Bone marrow (tissue), 2 donors: ENCODE measurements at places on chromosomes 4 and X.

GRCh38 chrX:7147413-7147977, at the start of gene STS:
Gene STS (plus strand): TSS chrX:7147712. CDS start chrX:7253200, 105,488 bp downstream.
- DNase-seq = peak; percentile 12

DNA sequence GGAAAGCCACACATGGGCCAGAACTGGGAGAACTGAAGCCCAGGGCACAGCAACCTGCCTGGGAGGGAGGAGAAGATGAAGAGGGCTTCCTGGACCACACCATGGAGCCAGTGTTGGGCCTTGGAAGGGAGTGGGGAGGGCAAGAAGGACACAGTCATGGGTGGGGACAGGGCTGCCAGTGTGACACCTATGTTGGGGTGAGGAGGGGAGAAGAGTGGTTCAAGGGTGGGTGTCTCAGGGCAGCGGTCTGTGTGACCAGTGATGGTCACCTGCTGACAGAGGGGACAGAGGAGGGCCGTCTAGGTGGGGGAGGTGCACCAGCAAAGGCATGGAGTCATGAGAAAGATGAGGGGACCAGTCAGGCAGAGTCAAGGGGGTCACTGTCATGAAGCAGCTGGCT, 13.8 kb downstream of the MAGED2 start:
- DNase-seq = no peak

DNA sequence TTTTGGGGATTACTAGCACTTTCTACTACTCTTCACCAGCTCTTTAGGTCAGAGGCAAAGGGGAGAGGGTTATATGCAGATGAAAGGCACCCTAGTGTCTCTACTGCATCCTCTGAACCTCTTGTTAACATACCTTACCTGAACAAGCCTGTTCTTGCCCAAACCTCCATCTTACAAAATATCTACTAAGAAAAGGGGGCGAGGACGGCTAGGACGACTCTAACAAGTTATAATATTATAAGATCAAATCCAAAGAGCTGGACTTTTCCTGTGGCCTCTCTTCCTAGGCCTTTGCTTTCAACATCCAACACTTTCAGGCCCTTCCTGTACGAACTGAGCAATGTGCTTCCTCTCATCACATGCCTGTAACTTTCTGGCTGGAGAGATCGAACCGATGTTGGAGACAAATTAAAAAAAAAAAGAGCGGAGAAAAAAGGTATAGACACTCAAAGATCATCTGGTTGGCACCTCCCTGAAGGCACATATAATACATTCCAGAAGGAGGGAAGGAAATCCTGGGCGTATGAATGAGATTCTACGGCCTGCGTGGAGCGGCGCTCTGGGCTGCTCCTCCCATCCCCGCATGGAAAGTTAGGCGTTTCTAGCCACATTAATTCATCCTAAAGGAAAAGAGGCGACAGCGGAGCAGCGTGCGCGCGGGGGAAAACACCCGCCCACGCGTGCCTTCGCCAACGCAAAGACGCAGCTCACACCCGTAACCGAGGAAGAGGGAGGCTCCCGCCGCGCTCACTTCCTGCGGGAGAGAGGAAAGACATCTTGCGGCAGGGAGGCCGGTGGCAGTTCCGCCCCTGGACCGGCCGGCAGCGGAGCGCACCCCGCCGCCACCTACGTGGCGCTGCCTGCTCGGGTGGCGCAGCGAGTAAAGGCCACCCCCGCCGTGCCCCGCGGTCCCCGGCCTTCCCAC, 808 bp downstream of the PRDM5 start:
- no peak for DNase-seq

DNA sequence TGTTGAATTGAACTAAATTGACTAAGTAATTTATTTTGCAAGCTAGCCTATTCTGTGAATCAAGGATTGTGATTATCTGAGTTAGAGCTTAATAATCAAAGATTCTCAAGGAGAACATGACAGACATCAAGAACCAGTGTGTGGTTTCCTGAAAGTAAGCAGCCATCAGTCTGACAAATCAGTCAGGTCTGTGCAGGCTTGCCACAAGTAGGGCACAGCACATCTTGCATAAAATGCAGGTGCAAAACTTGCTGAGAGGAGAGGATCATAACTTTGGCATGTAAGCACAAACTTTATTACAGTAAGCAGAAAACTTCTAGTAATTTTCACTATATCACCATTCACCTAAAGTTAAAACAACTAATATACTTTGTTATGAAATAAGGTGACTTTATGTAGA, 22.5 kb downstream of the FAM241A start:
- no peak for DNase-seq

DNA sequence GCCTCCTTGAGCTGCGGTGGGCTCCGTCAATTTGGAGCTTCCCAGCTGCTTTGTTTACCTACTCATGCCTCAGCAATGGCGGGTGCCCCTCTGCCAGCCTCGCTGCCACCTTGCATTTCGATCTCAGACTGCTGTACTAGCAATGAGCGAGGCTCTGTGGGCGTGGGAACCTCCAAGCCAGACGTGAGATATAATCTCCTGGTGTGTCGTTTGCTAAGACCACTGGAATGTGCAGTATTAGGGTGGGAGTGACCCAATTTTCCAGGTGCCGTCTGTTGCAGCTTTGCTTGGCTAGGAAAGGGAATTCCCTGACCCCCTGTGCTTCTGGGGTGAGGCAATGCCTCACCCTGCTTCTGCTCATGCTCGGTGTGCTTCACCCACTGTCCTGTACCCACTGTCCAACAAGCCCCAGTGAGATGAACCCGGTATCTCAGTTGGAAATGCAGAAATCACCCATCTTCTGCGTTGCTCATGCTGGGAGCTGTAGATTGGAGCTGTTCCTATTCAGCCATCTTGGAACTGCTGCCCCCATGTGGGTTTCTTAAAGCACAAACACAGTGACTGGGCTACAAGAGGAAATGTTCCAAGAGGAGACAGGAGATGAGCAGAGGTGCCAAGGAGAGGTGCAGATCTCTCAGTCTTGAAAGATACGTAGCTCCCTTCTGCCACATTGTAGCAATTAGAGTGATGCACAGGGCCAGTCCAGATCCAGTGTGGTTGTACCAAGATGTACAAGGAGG, 193.0 kb upstream of the IGFBP7 start:
- DNase-seq = no peak

GRCh38 chr4:24334906-24335305, 249.4 kb downstream of the DHX15 start:
- DNase-seq = no peak

DNA sequence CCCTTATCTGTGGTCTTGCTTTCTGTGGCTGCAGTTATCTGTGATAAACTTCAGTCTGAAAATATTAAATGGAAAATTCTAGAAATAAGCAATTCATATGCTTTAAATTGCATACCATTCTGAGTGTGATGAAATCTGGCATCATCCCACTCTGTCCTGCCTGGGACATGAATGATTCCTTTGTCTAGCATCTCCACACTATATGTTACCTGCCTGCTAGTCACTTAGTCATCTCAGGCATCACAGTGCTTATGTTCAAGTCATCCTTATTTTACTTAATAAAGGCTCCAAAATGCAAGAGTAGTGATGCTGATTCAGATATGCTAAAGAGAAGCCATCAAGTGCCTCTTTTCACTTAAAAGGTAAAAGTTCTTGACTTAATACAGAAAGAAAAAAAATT, 14.3 kb upstream of the RAB9B start:
- DNase-seq = no peak

DNA sequence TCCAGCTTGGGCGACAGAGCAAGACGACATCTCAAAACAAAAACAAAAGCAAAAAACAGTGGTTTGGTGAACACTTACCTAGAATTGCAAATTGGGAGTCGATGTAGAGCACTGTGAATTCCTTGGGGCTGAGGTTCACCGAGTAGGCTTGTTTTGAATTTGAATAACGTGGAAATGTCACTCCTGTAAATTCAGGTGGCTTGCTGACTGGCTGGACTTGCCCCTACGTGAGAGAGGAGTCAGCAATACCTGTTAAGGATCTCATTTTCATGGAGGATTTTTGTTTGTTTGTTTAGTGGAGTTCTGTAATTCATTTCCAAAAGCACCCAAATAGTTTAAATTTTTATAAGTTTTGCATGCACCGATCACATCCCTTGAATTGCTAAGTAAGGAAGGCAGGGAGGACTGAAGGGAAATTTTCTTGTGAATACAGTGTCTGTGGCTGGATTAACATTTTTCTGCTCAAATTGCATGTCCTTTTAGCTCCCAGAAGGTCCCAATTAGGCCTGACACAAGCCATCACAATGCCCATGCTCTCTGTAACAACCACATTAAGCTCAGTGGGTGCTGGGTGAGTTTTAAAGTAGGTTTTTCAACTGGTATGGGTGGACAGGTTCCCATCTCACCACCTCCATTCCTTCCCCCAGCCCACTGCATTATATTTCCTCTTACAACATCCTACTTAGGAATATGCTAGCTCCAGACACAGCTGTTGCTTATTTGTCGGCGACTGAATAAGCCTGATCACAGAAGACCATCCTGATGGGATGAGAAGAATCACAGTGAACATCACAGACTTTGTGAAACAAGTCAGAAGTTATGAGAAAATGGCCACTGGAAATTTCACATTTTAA, 58.5 kb upstream of the TTC29 start:
- DNase-seq = no peak

GRCh38 chrX:145190801-145191389, 56.4 kb upstream of the SPANXN1 start:
- no peak for DNase-seq

DNA sequence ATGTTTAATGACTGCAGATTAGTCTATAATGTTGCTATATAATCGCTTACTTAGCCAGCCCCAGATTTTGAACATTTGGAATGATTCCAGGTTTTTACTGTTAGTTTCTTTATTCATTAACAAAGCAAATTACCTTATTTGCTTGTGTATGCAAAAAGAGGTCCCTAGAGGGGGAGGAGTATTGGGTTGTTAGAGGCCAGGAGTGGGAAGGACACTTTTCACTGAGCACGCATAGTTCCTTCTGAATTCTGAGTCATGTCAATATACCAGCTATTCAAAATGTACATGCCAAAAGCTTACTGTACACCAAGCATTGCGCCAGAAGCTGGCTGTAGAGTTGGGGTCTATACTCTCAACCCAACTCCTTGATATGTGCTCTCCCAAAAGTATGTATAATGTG, 5.1 kb upstream of the DGAT2L6 start:
- no peak for DNase-seq

- peak; percentile 60 for DNase-seq
Measured at GRCh38 chr4:142405021-142405694, 440.9 kb downstream of the INPP4B start.

DNA sequence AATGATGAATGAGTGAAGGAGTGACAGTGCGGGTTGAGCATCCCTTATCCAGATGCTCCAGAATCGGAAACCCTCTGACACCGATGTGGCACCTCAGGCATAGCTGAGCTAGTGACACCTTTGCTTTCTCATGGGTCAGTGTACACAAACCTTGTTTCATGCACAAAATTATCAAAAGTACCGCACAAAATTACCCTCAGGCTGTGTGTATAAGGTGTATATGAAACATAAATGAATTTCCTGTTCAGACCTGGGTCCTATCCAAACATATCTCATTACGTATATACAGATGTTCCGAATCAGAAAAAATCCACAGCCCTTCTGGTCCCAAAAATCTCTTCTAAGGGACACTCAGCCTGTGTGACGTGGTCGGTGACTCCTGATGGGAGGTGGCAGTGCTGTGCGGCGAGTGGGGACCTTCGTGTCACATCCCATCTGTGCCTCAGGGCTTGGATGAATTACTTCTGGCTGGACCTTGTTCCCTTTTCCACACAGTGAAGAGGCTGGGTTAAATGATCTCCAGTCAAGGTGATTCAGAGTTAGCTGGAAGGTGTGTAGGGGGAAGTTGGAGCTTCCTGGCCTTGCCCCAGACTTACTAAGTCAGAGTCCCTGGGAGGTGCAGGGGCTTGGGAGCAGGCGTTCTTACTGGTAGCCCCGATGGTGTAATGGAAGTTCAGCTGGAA, 18.8 kb downstream of the RGS12 start:
- DNase-seq = no peak

DNA sequence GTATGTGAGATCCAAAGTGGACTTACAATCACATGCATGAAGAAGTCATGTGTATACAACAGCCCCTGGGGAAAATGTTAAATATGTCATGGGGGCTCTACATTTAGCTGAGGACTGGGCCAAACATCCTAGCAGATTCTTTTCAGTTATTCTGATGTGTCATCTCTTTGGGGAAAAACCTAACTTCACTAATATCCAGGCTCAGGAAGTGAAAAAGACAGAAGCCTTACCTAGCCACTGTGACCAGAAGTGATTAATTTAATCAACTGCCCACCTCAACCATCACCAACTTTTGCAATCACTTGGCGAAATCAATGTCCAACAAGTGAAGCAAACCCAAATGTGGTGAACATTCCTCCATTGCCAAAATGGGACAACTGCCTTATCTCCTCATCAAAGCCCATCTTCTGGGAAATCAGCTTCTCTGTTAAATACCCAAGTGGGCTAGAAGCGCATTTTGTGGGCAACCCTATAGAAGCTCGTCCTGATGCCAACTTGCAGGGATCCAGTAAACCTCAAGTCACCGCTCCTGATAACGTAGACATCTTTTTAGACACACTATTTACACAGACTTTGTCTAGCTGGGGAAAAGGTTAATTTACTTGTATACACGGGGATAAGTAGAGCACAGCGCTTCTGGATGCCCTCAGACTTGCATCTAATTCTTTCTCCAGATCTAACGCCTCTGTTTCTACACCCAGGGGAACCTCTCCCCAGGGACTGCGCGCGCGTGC, 1.4 kb upstream of the HHIP start:
- DNase-seq = no peak

DNA sequence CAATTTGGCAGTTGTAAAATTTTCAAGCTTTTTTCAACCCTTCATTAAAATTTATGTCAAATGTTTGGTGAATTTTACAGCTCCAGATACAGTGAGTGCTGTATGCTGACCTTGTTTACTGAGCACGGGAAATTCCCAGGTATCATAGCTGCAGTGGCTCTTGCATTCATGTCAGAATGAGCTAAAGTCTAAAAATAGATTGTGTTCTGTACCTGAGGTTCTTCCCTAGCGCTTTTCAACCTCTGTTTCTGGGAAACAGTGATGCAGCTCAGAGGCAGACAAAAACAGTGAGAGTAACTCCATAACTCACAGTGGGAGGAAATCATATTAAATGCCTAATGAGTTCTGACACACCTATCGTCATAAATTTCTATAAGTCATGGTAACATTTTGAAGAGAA, 393.8 kb upstream of the GNPDA2 start:
- no peak for DNase-seq

DNA sequence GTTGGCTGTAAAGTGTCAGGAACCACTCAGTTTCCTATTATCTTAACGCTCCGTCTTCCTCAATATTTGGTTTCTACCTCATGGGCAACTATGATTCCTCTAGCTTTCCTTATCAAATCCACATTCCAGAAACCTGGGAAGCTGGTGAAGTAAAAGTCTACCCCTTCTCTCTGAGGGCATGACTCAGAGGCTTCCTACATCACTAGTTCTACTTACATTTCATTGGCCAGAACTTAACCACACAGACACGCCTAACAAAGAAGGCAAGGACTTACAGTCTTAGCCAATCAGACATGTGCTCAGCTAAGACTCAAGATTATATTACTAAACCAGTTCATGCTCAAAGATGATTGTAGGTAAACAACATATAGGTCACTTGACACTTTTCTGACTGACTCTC, 30.4 kb downstream of the COX7B2 start:
- DNase-seq = no peak

- no peak for DNase-seq
Measured at GRCh38 chrX:152638443-152638904, 779 bp downstream of the GABRQ start.

GRCh38 chrX:25015486-25016360, at the start of gene ARX:
Gene ARX (minus strand): TSS chrX:25015965. CDS start chrX:25015737, 228 bp downstream.
- DNase-seq = no peak

- no peak for DNase-seq
Measured at GRCh38 chrX:124421898-124422655, 75.7 kb downstream of the SH2D1A start.
